ENCODE measurements at places on chromosomes 2 and 18.

DNA sequence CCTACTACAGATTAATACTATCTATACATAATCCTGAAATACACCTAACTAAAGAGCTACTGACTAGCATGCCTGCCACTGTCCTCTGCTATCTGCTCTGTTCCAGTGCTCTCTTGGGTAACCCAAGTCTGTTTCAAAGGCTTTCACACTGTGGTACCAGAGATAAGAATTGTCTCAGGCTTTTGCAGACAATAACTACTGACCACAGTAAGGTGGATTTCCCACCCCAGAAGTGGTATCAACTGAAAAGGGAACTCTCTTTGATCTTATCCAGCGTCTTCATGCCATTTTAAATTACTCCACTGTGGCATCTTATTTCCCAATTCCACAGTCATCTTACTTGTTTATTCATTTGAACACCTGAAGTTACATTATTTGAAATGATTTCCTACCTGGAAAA lies 190.2 kb downstream of the IKZF2 start:
- DNase-seq: no peak

DNA sequence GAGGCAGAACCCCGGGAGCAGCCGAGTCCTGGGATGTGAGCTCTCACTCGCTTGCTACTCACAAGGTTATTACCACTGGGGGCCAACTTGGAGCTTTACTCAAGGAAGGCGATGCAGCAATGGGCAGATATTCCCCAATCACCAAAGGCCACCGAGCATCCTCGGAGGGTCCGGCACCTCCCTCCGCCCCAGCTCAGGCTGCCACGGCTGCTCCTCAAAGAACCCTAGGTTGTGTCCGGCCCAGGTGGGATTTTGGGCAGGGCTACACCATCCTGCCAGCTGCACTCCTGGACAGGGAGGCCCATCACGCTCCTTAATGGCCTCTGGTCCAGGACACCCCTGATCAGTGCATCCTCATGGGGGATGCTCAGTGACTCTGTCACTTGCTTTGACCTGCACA lies 24.8 kb downstream of the FBLN7 start:
- no peak for DNase-seq

DNA sequence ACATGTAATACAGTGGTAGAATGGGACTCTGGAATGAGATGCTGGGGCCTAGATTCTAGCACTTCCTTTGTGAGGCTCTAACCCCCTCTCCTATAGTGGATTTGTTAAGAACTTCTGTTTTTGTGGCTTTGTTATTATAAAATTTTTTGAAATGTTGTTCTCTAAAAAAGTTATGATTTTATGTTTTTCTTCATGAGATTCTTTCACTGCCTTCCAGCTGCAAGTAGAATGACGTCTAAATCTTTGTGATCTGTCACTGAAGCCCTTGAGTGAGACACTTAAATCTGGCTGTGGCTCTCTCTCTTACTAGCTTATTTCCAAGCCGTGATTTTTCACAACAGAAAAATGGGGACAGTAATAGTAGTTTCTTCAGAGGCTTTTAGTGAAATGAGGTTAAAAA lies 1.6 kb downstream of the CASP8 start:
- DNase-seq: no peak

DNA sequence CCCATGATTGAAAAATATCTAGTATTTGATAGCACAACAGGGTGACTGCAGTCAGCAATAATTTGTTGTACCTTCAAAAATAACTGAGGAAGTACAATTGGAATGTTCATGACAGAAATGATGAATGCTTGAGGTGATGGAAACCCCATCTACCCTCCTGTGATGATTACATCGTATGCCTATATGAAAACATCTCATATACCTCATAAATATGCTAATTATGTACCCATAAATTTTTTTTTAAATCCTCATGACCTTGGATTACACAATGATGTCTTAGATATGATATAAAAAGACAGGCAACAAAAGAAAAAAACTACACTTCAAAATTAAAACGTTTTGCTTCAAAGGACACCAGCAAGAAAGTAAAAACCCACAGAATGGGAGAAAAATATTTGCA lies 1.4 kb upstream of the POLR1B start:
- DNase-seq: no peak

DNA sequence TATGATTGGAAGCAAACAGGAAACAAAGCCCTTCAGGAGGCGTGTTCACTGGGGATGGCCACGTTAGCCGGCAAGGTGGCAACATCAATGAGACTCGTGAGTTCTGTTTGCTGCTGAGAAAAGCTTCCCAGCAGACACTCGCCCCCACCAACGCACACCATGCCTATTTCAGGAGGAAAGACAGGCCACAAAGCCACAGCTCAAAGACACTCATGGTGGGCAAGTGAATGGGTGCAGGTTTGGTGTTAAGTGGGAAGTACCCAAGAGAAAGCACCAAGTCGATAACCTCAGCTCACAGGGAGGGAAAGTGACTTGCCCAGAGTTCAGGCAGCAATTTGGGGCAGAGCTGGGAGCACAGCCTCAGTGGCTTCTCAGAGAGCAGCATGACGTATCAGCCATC lies 10.5 kb upstream of the MTERF4 start:
- no peak for DNase-seq

- peak; percentile 20 for DNase-seq
These were observed 24.5 kb upstream of the LPIN2 start for GRCh38 chr18:3037423-3037915.
